Dermis blood vessel endothelial cell (primary cell): ENCODE measurements at places on chromosomes 16 and 17. TPM values are rescaled to one million over a fixed set of nuclear protein-coding genes. Genes with fewer than 3 reads are reported as not detected.

KRT33B gene
- not detected in 2 replicates for total RNA-seq

GRCh38 chr17:38324772-38325171 is 19.0 kb downstream of the GPR179 start:
- DNase-seq, result no peak

- DNase-seq, result peak; percentile 97
These were observed 3.3 kb downstream of the CD2BP2 start for GRCh38 chr16:30351586-30352419.

DNA sequence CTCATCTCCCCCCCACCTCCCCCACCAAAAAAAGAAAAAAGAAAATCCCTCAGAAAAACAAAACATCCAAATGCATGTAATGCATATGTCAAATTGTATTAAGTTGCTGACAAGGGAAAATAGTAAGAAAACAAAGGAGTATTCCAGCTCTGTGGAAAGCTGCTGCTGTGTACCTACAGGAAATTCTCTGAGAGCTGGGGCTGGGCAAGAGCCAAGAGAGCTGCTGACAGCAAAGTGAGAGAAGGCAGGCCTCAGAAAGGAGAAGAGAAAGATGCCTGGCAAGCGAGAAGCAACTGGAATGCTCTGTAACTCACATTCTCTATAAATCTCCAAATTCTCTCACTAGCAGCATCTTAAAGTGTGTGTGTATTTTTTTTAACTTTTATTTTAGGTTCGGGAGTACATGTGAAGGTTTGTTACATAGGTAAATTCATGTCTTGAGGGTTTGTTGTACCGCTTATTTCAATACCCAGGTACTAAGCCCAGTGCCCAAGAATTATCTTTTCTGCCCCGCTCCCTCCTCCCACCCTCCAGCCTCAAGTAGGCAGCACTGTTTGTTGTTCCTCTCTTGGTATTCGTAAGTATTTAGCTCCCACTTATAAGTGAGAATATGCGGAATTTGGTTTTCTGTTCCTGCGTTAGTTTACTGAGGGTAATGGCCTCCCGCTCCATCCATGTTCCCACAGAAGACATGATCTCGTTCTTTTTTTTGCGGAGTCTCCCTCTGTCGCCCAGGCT is 24.4 kb downstream of the CNTROB start:
- peak; percentile 22 for DNase-seq

DNA sequence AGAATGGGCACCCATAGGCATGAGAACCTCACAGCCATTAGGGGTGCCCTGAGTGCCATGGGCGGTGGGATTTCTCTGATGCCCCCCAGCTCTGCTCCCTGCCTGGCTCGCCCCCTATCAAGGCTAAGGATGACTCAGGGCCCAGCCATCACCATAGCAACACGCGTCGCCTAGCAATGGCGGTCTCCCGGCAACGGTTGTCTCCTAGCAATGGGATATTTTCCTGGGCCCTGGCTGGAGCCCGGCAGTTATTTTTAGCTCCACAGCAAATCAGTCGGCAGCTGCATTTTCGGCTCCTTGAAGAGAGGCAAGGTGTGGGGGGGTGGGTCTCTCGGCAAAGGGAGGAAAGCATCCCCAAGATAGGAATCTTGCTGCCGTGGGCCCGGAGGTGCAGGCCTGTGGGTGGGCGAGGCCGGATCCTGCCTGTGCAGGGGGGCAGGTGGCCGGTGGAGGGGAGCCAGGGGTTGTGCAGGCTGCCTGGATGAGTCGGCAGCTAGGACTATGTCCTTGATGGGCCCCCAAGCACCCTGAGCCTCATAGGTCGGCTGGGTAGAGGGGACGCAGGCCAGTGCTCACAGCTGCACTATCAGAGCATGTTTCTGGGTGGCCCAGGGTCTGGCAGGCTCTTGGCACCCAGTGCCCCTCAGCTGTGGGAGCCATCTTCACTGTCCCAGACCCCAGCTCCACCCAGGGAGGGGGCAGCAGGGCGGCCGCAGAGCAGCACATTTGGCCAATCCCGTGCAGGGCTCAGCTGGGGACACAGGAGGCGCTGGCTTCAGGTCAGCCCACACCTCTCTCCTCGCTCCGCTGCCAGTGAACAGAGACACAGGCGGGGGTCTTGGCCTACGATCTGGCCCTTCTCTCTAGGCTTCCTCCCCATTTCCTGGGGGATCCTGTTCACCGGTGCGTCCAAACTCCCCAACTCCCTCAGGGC is 4.2 kb upstream of the FBXL16 start:
- DNase-seq, result peak; percentile 51

GRCh38 chr17:43025290-43025657 is 243 bp downstream of the RND2 start:
- DNase-seq, result no peak

DNA sequence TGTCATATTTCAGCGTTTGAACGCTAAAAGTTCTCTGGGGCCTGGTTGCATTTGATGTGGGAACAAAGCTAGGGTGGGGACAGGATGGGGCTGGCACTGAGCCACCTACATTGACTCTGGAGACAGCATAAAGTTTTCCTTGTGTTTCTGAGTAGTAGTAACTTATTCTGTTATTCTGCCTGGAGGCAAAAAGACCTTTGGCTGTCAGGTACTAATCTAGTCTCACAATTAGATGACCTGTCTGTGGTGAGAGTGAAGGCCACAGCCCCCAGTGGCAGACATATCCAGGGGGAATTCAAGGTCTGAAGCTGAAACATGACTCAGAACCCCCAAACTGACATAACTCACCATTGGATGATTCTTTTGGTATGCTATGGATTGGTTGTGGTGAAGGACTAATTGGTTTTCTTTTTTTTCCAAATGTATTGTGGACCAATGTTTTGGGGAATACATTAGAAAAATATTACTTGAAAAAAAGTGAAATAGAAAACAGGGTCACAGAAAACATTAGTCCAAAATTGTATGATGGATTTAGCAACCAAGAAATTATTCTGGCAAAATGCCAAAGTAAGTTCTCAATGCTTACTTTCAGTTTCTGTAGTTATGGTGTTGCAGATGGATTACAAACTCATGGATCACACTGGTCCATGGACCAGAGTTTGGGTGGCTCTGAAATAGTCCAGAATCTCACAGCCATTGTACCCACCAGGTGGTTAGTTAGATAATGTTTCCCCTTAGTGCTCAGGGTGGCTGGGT is 10.5 kb upstream of the SALL1 start:
- no peak for DNase-seq

TMC5 gene
- 0.05 TPM in 1 of 2 replicates, not detected in the other for total RNA-seq

- no peak for DNase-seq
These were observed 209.2 kb downstream of the RPTOR start for GRCh38 chr17:80753685-80754345.

CACNG3 gene
- total RNA-seq, result not detected in 2 replicates
